ENCODE measurements at places on chromosomes 12 and 14.

DNA sequence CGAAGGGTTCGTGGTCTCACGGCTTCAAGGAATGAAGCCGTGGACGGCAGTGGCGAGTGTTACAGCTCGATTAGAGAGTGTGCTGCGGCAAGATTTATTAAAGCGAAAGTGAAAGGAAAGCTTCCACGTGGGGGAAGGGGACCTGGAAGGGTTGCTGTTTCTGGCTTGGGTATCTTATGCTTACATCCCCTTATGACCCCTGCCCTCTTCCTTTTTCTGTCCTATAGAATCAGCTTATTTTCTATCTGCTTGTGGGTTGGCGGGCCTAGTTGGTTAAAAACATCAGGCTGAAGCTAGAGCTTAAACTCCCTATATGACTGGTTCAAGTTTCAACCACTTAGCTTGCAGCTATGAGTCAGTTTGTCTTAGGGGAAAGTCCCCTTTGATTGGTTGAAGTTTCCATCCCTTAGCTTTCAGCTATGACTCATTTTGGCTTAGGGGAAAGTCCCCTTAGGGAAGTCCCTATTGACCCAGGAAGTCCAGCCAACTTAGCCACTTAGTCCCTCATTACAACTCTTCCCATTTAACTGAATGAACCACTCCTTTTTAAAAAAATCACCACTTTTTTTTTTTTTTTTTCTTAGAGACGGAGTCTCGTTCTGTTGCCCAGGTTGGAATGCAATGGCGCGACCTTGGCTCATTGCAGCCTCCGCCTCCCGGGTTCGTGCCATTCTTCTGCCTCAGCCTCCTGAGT, 1494.7 kb upstream of the TMEM132C start:
- DNase-seq, result no peak

DNA sequence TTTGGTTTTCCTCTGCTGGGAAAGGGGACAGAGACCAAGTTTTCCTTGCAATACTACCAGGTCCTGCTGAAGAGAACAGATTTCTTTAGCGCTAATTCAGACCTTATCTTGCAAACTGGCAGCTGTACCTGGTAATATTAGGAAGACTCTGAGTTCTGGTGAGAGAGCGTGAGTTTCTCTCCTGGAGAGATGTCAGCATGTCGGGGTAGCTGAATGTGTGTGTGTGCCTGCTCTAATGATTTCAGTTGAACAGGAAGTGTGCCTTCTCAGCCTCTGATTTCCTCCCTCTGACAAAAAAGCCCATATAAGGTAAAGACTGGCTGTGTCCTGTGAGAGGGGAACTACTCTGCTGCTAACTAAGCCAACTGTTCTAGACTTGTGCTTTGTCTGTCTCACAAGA, 10.3 kb upstream of the ERP27 start:
- no peak for DNase-seq

- no peak for DNase-seq
These were observed 73.6 kb upstream of the CNTN1 start for GRCh38 chr12:40618636-40619035.

DNA sequence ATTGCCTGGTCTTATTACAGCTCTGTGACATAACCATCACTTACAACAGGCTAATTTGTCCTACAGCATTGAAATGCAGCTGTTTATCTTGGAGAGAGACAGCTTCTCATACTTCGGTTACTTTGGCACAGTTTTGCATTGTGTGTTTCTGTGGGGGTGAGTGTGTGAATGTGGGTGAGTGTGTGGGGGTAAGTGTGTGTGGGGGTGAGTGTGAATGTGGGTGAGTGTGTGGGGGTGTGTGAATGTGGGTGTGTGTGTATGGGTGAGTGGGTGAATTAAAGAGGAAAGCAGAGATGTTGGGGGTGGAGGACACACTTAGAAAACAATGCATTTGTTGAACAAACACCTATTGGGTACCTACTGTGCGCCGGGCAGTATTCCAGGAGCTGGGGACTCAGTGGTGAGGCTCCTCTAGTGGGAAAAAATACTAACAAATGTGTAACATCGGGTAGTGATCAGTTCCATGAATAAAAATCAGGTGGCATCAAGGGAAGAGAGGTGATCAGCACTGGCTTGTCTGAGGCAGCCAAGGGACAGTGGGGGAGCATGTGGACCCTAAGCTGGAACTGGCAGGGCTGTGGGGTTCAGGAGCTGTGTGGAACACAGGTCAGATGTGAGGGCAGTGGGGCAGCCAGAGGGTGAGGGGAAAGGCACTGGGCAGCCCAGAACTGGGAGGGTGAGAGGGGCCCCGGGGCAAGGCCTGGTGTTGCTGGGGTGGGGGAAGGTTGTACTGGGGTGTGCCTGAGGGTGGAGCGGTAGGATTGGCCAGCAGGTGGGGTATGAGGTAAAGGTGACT, 44.1 kb upstream of the AMN start:
- no peak for DNase-seq

GRCh38 chr12:113128802-113129663, 6.5 kb downstream of the RASAL1 start:
- DNase-seq, result no peak

DNA sequence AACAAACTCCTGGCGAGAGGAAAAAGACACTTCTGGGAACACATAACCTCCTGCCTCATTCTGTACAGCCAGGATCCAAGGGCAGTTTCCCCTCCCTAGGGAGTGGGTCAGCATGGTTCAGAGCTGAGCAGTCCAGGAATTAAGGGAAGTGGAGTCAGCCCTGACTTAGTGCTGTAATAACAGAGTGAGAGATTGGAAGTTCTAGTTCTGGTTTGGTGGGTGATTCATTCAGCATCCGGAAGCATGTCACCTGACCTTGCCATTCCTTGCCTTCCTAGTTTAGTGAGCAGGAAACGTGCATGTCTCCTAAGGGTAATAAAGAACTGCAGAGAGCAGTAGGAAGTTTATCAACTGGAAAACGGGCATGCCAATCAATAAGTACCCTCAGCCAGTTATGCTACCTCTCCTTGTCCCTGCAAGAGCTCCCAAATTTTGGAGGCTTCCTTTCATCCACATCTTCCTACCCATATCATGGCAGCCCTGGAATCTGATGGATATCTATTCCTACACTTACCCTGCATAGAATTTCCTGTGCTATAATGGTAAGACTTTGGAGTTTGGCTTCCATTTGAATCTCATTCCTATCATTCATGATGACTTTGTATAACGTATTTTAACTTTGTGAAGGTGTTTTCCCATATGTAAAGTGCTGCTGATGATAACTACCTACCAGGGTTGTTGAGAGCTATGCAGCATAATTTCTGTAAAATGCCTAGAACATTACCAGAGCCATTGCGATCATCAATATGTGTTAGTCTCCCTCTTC, 28.5 kb upstream of the MAGOHB start:
- DNase-seq, result no peak

DNA sequence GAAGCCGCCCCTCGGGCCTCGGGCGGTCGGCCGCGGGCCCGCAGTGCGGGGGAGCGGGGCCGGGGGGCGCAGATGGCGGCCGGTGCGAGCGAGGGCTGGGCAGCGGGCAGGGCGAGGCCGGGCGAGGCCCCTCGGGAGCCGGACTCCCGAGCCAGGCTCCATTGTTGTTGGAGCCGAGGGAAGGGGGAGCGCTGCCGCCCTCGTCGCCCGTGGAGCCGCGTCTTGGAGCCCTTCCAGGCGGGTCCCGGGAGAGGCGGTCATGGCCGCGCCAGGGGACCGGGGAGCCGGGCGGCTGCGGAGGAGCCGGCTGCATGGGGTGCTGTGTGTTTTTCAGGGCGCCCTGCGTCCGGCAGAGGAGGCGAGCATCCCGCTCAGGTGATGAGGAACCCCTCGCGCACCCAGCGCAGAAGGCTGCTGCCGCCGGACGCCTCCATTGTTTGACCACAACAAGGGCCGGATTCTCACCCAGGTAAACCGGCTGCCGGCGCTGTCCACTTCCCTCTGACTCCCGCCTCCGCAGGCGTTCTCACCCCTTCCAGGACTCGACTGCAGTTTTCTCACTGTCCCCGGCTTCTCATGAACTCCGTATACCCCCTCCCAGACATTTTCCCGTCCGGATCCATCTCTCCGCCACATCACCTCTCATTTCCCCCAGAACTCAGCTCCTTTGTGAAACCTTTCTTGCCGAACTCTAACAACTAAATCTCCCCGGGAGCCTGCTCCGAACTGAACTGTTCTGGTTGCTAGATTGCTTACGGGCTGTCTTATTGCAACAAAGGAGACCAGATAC, 732 bp downstream of the ZNF664 start:
- peak; percentile 55 for DNase-seq

DNA sequence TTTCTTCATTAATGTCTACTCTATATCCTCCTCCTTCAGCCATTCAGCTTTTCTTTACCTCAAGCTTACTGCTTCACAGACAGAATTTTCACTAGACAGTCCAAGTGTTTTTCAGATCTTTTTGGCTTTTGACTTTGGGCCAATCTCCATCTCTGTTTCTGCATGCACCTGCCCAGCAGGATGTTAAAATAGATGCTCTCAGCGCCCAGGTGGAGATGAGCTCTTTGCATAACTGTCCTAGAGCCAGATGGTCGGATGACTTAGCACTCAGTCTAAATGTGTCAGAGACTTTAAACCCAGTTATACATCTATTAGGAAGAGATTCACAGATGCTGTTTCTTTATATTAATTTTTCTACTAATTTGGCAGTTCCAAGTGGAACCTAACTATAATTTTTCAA, 80.3 kb upstream of the SSTR1 start:
- DNase-seq, result no peak

- no peak for DNase-seq
These were observed 47.2 kb downstream of the FRS2 start for GRCh38 chr12:69517406-69517805.

DNA sequence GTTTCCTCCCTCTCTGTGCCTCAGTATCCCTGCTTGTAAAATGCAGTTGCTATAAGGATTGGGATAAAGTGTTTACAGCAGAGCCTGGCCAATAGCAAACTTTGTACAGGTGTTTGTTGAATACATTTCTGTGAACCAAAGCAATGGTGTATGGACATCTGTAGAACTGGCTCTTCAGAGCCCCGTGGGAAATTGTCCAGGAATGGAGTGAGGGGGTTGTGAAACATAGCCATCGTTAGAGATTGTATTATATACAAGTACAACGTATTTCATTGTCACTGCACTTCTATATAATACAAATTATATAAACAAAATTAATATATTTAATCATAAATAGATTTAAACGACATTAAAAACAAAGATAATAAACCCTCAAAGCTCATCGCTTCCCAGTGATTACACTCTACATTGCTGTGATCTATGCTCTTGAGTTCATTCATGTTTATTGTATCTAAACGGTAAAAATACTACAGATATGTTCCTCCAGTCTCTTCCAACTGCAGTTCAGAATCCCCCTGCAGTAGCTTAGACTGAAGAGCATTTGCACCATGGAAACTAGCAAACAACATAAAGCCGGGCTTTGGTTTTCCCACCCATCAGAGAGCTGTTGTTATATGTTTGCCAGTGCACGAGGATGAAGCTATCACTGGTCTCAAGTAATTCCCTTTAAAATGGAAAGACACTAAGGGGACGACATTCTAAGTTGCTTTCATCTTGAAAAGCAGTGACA, 216.7 kb downstream of the TMEM132C start:
- DNase-seq, result no peak

DNA sequence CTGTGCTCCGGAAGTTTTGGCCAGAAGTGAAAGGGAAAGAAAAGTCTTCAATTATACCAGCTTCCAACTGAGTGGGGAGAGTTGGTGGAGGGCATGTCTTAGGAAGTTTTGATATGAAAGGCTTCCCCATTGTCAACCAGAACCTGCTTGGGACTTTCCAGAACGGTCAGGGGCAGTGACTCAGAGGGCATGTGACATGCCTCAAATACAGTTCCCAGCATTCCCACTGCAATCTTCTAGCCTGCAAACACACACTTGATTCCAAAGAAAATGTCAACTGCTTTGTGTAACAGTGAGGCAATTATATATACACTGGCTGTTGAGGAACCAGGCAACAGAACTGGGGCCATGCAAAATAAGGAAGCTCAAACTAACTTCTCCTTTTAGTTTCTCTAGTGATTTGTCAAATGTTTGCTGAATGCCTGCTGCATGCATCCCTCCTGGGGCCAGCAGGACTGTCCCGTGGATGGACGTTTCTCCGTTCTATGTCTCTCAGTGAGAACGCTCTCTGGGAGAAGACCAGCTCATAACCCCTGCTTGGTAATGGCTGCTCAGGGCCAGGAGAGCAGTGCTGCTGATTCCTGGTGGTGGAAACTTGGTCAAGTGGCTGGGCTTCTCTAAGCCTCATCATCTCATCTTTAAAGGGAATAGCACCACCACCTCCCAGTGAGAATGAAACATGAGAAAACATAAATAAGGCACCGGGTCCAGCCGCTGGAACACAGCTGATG, 18.3 kb downstream of the SLC25A47 start:
- no peak for DNase-seq

GRCh38 chr14:78509516-78509915, 339.3 kb downstream of the NRXN3 start:
- no peak for DNase-seq

DNA sequence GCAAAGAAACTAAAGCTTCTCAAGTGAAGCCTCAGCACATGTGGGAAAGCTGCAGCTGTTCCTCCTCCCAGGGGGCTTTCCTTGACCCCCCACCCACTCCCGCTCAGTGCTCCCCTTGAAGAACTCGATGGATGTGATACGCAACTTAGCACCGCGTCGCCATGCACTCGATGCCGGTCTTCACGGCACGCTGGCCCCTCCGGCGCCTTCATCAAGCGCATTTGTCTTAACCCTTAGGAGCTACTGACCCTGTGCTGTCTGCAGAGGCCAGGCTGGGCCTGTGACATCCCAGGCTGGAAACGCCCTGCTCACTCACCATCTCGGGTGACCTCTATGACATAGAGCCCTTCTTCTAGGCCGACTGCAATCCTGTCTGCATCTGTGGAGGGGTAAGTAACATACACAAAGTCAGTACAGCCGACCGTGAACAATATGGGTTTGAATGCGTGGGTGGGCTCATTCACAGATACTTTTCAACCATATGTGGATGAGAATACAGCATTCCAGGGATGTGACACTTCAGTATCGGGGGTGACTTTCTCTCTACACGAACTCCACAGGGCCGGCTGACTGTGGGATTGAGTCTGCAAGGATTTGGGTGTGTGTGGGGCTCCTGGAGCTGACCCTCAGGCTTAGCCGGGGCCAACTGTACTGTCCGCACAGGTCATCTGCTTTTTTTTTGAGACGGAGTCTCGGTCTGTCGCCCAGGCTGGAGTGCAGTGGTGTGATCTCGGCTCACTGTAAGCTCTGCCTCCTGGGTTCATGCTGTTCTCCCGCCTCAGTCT, 23.1 kb downstream of the AMN start:
- DNase-seq, result no peak

DNA sequence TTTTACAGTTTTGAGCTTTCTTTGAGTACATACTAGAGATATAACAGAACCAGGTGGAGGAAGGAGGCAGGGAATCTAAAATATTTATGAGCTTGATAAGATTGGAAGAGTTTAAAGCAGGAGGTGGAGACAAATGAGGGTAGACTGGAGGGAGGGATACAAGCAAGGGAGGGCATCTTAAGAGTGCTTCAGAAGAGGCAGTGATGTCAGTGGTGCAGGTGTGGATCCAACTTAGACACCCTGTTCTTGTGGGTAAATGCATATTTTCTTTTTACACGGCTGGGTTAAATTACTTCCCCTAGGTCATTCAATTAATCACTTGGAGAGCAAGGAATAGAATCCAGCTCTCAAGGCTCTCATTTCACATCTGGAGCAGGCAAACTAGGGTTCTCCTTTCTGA, 146.1 kb upstream of the LRIG3 start:
- no peak for DNase-seq

- DNase-seq, result no peak
These were observed 2.2 kb downstream of the LRFN5 start for GRCh38 chr14:41608681-41609390.
